ENCODE measurements at places on chromosomes 4 and X.
A peak's percentile ranks its signal among the peaks of the same experiment; 100 is the strongest.

- no peak for DNase-seq
Observed at GRCh38 chrX:77277911-77278310, 169.3 kb upstream of the FGF16 start.

DNA sequence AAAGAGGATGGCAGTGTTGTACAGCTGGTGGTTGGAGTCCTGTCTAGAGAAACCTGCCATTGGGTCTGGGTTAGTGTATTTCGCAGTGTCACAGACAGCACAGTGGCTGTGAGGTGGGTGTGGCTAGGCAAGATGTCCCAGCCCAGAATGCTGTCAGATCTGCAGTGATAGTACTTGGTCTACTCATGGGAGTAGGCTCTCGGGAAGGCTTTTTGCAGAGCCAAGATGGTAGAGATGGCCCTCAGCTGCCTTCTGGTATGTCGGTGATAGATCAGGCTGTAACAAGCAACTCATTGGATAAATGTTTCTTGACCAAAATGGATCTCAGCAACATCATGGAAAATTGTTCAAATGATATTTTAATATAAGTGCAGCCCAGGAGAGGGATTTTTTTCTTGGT, 84.3 kb upstream of the WDR1 start:
- DNase-seq = no peak

DNA sequence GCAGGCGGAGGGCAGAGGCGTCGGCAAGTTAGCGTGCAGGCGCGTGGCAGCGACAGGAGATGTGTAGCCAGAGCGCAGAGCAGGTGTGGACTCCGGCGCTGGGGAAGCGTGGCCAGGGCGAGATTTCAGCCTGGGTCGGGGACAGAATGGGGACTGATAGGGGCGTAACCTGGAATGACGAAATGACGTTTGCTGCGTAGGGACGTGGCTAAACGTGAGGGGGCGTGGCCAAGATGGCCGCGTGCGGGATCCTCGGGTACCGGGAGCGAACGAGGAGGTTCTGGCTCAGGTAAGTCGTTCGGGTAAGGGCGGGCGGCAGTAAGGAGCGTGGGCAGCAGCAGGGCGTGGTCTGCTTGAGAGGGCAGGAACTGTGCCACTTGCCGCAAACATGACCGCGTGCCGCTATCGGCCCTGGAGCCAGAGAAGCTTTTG, 10.9 kb upstream of the CLTRN start:
- DNase-seq = peak; percentile 48

GRCh38 chr4:76579596-76580375, 144.8 kb downstream of the SHROOM3 start:
- no peak for DNase-seq

DNA sequence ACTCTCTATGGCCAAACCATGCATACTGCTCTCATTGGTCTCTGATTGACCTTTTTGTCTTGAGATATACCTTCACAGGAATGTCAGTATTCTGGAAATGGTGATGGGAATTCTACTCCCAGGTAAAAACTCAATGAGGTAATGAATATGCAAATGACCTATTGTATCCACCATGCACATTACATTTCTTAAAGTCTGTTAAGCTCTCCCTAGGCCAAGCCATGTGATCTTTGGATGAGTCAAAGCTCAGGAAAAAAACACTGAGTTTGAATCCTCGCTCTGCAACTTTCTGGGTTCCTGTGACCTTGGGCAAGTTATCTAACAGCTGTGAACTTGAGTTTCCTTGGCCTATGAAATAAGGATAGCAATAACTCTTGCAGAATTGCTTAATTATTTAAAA, 175.4 kb downstream of the PPP1R2C start:
- DNase-seq = no peak

DNA sequence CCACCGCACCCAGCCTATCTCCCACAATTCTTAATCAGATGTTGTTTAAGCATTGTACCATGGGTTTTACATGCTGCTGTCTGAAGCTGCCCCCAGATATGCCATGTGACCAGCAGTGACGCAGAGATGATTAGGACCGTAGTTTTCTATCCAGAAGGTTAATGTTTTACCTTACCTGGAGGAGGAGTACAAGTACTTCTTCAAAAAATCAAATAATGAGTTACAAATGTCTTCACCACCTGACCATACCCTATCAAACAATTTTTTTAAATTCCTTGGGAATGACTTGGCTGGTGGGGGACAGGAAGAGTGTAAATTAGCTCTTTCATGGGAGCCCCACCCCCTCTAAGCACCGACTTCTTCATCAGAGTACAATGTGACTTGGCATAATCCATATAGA, 16.2 kb upstream of the SGMS2 start:
- DNase-seq = no peak

DNA sequence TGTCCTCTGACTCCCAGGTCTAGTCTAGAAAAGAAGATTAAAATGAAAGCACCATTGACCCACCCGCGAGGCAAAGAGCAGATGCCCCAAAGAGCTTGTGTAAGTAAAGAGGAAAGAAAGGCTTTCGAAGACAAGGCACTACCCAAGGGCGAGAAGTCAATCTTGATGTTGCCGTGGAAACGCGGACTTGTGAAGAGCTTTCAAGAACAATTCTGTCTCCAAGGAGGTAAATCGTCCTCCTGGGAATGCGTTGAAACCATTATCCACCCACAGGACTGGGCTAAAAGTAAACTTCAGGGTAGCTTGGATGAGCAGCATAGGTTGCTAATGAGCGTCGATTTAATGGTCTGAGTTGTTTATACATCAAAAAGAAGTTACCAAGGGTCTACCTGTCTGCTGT, 189.3 kb downstream of the DHRSX start:
- DNase-seq = no peak

GRCh38 chr4:164526933-164527583, 226.9 kb upstream of the SMIM31 start:
- no peak for DNase-seq

DNA sequence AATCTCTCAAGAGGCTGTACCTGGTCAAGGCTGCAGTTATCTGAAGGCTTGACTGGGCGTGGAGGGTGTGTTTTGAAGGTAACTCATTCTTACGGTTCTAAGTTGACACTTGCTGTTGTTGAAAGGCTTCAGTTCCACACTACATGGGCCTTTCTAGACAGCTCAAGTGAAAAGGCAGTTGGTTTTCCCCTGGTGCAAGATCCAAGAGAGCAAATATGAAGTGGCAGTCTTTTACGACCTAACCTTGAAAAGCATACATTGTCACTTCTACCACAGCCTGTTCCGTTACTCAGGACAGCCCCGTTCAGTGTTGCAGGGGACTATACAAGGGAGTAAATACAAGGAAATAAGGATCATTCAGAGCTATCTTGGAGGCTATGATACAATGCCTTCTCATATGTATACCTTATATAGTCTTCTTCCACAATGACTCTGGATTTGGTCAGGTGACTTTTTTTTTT, 46.2 kb downstream of the PDS5A start:
- DNase-seq = no peak

DNA sequence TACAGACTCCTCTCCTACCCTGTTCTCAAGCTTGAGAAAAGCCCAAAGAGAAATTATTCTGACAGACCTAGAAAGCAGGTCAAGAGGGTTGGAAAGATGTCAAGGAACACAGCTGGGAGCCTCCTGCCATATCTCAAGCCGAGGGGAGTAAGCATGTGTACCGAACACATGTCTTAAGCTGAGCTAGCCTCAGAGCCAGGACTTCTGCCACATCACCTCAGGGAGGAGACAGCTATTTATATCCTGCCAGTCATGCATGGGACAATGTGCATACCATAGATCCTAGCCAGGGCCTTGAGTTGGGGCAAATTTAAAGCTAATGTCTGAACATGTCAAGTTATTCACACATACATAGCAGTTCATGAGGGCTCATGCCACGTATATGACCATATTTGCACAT, 11.8 kb downstream of the TMEM31 start:
- no peak for DNase-seq

DNA sequence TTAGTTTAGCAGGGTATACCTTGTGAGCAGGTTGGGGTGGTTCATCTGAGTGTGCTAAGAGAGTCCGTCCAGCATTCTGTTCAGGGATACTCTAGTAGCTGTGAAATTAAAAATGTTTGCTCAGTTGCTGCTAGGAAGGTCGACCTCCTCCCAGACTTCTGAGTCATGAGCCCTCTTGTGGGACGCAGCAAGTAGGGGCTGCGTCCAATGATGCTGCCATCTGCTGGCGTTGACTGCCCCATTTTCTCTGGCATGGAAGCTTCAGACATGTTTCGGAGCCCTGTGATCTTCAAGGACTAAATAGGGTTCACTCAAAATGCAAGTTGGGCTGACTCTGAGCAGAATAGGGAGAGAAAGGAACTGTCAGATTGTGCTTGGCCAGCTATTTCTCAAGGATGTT, 201.0 kb upstream of the ARSJ start:
- DNase-seq = no peak

DNA sequence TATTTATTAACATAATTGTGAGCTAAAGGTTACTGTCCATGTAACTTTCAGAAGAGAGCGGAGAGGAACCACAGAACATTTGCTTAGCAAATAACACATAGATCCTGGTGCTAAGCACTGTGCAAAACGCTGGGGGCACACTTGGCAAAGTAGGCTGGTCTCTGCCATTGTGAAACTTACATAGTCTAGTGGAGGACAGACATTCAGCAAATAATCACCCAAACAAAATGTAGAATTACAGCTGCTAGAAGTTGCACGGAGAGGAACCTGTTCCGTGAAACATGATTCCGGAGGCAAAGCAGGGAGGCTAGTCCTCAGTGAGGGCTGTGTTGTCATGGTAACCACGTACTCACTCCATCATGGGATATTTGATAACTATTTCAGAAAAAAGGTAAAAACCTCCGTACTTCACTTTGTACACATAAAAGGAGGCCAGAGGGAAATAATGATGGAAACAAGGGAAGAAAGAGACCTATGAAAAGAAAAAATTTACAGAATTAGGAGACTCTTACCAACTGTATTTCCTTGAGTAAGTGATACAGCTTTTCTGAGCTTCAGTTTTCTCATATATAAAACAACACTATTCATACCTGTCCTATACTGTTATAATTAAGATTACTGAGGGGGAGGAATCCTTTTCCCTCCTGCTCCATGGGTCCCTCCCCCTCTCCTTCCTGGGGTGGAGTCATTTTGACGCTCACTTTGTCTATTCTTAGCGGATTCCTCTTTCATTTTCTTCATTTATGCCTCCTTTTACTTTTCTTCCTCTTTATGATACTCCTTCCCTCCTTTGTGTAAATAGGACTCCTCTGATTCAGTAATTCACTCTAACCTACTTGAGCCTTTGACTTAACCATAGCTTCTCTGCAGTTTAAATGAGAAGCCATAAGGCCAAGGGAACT, 825 bp upstream of the RASGEF1B start:
- no peak for DNase-seq

DNA sequence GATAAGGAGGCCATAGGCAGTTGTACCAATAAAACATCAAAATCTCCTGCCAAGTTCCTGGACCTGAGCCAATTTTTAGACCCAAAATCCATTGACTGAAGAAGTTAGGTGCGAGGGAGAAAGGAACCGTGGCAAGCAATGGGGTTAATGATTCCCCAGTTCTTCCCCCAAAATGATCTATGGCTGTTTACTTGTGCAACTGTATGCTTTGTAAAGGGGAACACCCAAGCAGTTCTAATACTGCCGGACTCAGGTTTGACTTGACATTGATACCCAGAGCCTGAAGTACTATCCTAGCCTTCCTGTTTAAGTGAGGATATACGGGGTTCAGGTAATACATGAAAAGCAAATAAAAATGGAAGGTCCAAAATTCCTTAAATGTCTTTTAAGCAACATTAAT, 6.7 kb upstream of the EIF4E start:
- no peak for DNase-seq

DNA sequence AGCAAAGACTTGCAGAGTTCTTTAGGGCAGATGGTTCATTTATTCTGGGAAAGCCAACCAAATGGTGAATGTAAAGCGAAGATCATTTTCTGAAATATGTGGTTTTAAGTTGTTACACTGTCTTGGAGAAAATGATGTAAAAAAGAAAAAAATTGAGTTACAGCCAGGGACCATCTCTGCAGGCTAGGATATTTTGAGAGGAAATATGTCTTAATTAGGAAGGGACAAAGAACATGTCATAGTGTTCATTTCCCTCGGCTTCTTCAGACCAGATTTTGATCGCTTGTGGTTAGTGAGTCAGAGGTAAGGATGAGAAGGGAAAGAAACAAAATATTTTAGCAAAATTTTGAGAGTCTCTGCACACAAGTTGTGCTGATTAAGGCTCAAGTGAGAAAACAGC, 59.0 kb upstream of the C1QTNF7 start:
- no peak for DNase-seq

DNA sequence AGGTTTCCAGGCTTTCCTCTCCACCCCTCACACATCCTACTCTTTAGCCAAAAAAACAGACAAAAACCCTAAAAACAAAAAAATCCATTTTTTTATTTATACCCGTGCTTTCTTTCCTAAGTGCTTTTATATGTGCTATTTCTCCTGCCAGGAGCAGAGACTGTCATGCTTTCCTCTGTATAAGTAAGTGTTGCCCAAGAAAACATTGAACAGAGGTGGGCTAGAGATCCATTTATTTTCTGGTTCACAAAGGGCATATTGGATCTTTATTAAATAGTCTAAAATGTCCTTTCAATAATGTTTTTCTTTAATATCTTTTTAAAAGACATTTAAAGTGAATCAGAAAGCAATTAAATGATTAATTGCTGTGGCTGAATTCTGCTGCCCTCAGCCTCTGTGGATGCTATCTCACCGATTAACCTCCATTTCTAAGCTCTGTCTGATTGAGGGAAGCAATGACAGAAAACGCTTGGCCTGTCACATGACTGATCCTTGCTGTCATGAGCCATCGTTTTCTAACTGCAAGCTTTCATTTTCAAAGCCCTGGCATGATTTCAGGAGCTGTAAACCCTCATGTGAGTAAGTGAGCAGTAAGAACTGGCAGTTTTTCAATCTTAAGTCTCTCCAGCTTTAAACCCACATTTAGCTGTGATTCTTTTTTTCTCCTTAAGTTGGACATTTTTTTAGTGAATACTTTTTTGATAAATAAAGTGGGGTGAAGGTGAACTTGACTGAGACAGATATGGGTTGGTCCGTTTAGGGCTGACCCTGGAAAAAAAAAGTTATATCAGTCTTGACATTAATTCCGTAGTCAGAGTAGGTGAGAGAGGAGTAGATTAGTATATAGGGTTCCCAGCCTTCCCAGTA, 180.7 kb upstream of the PGRMC2 start:
- no peak for DNase-seq

DNA sequence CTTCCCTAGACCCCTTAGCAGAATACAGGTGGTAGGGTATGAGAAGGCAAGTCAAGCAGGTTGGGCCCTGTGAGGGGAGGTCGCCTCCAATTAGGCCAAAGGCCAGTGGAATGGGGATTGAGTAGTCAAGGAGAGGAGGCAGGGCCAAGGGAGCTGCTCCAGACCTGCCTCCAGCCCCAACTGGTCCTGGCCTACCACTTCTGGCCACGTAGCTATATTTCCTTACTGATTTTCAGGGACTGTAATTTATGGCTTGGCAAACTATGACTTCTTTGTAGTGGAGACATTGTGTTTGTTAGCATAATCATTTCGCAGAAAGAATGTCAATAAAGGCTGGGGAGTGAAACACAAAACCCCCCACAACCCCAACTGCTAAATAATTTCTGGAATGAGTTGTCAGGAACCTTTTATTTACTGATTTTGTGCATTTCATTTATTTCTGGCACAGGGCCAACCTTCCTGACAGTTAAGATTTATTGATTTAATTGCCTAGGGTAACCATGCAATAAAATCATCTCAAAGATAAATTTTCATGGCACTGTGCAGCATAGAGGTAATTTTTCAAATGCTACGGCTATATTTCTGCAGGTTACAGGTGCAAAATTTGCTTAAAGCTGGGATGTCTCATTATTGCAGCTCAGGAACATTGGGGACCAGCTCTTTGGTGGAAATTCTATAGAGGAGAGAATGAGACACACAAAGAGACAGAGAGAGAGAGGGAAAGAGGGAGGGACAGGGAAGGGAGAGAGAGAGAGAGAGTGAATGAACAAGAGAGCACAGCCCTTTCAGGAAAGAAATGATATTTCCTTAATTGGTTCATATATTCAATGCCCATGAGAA, 494.9 kb downstream of the IDS start:
- no peak for DNase-seq
